ENCODE measurements at places on chromosomes 5 and 9.

GRCh38 chr9:128846680-128847030 is 17.1 kb upstream of the SPOUT1 start:
- DNase-seq, result no peak

GRCh38 chr9:109224751-109225150 is 57.7 kb upstream of the FRRS1L start:
- DNase-seq, result no peak

DNA sequence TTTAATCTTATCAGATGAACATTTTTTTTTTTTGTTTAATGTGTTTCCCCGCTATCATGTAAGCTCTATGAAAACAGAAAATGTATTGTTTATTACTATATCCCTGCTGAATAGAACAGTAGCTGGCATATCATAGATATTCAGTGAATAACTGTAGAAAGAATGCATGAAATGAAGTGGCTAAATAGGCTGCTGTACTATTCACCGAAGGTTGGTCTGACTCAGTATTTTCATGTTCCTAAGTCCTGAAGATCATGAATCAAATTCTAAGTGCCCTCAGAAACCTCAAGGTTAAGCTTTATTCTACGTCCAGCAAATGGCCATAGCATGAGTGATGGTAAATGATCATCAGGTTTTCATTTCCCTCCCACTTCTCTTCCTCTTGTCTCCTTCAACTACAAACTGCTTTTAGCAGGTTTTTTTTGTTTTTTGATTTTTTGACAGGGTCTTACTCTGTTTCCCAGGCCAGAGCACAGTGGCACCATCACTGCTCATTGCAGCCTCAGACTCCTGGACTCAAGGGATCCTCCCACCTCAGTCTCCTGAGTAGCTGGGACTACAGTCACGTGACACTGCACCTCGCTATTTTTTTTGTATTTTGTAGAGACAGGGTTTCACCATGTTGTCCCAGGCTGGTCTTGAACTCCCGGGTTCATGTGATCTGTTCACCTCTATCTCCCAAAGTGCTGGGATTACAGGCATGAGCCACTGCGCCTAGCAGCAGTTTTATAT is 19.1 kb upstream of the ZFAND5 start:
- no peak for DNase-seq

GRCh38 chr9:28365728-28366127 is 792.4 kb upstream of the C9orf72 start:
- DNase-seq, result no peak

- DNase-seq, result no peak
Measured at GRCh38 chr5:157059093-157059539, at the start of gene HAVCR1. HAVCR1 (minus strand) TSS chr5:157059116; CDS start chr5:157057943, 1,173 bp downstream.

- no peak for DNase-seq
Measured at GRCh38 chr5:142844866-142845265, 74.7 kb downstream of the ARHGAP26 start.

DNA sequence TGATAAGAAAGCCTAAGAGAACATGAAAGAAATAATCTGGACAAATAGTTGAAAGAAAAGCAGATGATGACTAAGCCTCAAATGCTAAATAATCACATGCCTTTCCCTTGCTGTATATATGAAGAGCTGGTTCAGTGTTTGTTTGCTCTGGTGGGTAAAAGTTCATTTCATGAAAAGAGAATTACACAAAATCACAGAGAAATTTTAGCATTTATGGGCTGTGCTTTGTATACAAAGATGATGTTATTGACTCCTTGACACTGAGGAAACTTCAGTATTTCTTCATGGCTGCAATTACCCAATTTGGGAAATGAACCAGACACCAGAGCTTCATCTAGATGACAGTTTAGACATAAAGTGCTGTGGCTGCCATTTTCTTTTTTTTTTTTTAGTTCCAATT is 527.2 kb downstream of the NR2F1-AS1 start:
- DNase-seq, result no peak

DNA sequence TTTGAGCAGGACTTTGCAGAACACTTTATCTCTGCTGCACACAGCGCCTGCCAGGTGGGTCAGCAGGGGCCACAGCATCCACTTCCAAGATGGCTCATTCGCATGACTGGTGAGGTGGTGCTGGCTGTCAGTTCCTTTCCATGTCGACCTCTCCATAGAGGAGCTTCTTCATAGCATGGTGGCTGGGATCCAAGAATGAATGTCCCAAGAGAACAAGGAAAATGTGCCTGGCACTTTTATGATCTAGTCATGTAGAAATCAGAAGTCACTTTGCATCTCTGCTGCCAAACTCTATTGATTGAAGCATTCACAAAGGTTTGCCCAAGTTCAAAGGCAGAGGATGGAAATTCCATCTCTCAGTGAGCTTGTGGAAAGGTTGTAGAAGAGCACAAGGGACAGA is 85.0 kb downstream of the GALNT10 start:
- DNase-seq, result no peak

DNA sequence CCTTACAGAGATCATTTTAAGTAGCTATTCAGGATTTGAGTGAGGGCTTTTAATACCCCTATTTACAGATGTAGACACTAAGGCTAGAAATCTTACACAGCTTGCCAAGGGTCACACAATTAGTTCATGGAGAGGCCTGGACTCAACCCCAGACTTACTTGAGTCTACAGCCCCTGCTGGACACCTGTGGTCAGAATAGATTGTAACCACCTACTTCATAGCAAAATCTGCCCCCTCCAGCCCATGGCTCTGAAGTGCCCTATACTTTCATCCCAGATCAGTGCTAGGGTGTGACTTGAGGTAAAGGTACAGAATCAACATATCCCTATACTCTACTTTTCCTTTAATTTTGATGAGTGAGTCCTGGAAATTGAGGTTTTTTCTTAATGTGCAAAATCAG is 291.3 kb downstream of the ADGRV1 start:
- no peak for DNase-seq

DNA sequence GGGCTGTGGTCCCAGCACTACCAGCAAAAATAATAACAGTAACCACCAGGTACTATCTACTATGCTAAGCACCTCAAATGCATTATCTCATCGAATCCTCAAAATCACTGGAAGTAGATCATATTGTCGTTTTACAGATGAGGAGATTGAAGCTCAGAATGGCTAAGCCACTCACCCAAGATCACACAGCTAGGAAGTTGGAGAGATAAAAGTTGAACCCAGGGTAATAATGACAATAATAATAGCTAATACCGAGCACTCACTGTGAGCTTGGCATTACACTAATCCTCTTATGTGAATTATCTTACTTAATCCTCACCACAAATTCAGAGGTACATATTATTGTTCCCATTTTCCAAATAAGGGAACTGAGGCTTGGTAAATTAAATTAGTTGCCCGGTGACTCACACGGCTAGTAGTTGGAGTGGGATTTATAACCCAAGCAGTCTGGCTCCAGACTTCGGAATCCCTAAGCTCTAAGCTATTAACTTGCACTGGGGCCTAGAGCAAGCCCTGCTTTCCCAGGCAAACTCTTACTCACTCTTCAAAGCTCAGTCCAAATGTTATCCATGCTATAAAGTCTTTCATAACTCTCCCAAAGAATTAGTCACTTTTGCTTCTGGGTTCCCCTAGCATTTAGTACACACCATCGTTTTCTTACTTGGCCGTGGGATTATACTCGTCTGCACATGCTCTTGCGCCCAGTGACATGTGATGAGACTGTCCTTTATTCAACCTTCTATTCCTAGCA is 3.8 kb downstream of the ARSI start:
- no peak for DNase-seq

- no peak for DNase-seq
Measured at GRCh38 chr5:133869519-133870335, 98.7 kb downstream of the C5orf15 start.

- DNase-seq, result no peak
Measured at GRCh38 chr5:134114886-134115805, 665 bp downstream of the TCF7 start.

DNA sequence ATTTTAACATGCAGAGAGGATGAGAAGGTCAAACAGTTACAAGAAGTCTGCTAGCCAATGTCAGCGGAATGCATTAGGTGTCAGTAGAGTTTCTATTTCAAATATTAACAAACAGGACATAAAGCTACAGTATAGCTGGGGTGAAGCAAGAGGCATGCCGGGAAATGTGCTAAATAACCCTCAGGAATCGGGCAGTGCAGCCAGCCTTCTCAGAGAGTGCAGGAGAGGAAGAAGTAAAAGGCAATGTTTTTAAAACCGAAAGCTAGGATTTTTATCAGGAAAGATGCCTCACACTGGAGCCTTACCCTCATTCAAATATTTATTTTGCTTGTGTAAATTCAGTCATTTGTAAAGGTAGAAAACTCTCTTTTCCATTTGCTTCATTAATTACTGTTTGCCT is 59.1 kb upstream of the SH3GL2 start:
- DNase-seq, result no peak

- DNase-seq, result peak; percentile 36
Measured at GRCh38 chr5:173772384-173773059, 115.6 kb upstream of the CPEB4 start.

GRCh38 chr5:125657936-125658335 is 765.3 kb upstream of the GRAMD2B start:
- no peak for DNase-seq

DNA sequence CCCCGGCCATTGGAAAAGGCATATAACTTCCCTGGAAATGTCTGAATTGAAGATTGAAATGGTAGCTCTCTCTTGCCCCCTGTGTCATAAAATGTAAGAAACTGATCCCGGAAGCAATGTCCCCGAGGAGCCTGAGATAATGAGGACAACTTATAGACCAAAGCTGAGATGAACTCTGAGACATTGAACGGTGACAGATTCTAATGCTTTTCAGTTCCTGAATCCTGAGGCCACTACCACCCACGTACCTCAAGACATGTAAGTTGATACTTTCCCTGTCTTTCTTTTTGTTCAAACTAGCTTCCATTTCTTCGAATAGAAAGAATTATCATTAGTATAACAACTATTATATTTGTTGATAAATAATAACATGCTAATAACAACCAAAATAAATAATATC is 51.0 kb downstream of the KIF4B start:
- DNase-seq, result no peak

GRCh38 chr5:39440192-39440957 is 15.6 kb upstream of the DAB2 start:
- DNase-seq, result no peak

DNA sequence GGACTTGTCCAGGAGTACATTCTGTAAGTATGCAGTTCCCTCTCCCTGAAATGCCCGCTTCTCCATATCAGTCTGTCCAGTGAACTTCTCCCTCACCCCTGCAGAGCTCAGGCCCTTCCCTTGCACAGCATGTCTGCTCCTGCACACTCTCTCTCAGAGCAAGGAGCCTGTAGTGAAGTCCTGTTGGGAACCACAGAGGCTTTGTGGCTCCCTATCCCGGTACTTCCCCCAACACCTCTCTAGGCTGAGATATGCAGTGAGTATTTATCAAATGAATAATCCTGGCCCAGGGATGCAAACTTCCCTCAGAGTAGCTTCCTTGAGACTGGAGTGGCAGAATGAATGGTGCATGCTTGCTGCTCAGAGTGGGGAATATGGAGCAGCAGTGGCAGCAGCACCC is 48.8 kb downstream of the POC5 start:
- no peak for DNase-seq

GRCh38 chr5:63049935-63050334 is 471.3 kb downstream of the LRRC70 start:
- no peak for DNase-seq

DNA sequence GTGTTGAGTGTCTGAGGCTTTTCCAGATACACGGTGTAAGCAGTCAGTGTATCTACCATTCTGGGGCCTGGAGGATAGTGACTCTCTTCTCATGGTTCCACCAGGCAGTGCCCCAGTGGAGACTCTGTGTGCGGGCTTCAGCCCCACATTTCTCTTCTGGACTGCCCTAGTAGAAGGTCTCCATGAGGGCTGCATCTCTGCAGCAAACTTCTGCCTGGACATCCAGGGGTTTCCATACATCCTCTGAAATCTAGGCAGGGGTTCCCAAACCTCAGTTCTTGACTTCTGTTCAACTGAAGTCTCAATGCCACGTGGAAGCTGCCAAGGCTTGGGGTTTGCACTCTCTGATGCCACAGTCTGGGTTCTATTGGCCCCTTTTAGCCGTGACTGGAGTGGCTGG is 256.6 kb upstream of the ITGA1 start:
- no peak for DNase-seq

DNA sequence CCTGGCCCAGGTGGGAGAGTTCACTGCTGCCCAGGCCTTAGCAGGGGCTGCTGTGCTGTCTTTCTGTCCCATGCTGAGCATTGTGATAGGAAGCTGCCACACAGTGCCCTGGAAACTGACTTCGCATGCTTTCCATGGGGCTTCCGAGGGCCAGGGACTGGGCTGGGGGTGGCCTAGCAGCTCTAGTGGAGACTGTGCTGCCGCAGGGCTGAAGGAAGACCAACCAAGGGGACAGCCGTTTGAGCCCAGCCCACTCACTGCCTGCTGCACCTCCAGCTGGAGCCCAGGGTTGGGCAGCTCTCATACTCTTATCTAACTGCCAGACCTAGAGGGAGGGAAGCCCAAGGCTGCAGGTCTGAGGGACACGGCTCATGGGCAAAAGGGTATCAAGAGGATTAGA is 79.2 kb downstream of the RGS3 start:
- DNase-seq, result no peak

DNA sequence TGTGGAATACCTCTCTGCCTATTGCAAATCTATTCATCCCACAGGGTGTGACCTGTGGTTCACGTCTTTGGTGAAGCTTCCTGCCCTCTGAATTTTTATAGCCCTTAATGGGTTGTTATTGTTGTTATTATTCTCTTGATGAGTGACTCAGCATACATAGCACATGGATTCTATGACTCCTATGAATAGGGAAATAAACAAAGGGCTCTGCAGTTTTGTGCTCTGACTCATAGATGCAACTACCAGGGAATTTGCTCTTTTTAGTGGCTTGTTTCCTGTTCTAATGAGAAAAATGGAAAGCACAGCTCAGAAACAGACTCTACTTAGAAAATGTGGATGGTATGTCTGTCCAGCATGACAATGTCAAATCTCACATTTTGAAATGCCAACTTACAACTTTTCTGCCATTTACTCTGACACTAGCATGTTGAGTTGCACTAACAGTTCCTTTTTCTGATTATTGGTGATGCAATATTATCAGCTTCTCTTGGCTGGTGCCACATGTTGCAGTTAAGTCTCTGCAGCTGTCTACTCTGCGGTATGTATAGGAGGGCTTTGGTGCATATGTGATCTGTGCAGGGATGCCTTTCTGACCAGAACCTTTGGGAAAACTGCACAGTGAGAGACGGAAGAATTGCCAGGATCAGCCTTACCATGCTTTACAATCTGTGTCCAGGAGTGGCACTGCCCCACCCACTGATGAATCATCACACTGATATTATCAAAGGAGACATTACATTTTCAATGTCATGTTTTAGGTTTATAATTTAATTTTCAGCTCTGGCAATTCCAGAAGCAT is 996.4 kb upstream of the WWC1 start:
- no peak for DNase-seq

DNA sequence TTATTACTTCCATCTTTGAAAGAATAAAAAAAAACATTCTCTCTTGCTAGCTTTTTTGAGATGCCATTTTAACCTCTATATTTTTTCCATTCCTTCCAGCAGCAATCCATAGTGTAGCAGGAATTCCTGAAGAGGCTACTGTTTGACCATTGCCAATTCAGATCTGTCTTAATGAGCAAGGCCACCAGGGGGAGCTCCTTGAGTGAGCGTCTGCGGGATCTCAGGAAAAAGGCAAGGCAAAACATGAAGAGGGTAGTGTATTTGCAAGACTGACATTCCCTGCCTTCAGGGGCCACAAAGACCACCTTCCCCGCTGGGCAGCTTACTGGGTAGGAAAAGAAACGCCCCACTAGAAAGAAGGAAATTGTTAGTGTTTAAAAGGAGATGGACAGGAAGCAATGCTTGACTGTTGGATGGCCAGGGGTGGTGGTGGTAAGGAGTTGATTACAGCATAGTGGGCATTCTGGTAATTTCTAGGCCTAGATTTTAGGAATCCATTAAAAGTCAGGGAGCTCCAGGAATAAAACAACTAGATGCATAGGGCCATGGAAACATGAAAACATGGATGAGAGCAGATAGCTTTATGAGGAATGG is 206.6 kb upstream of the HAPLN1 start:
- peak; percentile 34 for DNase-seq
